ENCODE measurements at places on chromosomes 4 and X.

DNA sequence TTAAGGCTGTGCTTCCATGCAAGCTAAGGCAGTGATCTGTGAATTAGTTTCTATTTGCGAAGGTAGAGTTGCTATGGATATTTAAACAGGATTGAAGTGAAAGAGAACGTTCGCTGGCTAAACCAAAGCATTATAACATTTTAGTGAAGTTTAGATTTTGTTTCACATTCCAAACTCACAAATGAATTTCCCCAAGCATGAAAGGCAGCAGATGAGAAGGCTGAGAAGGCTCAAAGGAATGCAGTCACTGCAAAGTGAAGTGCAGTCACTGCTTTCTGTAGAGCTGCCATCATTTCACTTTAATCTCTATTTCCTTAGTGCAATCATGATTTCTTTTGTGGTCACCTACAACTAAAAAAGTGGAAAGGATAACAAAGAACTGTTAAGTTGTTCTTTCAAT, 334.7 kb upstream of the NR3C2 start:
- no peak for DNase-seq

- no peak for DNase-seq
Observed at GRCh38 chr4:125624951-125625350, 310.2 kb downstream of the FAT4 start.

DNA sequence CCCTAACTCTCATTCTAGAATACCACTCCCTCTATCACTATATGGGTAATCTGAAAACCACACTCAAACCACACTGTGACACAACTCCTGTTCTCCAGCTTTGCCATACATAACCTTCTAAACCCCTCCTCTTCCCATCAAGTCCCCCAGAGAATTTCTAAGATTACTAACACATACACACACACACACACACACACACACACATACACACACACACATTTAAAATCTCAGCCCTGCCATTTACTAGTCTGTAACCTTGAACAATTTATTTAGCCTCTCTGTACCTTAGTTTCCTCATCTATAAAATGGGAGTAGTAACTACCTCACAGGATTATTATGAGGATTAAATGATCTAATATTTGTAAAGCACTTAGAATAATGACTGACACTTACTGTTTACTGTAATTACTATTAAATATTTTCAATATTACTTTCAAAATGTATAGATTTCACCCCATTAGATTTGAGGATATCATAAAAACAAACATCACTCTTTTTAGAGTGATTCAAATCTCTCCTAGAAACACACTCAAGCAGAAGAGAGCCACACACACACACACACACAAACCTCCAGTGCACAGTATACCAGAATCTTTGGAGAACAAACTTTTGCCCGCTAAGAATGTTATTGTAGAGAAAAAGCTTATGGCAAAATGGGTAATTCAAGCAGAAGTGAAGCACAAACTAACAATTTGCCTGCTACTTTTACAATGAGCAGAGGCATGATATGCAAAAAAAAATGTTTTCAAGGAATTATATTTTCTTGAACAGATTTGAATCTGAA, 3.8 kb downstream of the ANKRD50 start:
- no peak for DNase-seq

GRCh38 chrX:67607466-67607865, 63.6 kb downstream of the AR start:
- DNase-seq: no peak

DNA sequence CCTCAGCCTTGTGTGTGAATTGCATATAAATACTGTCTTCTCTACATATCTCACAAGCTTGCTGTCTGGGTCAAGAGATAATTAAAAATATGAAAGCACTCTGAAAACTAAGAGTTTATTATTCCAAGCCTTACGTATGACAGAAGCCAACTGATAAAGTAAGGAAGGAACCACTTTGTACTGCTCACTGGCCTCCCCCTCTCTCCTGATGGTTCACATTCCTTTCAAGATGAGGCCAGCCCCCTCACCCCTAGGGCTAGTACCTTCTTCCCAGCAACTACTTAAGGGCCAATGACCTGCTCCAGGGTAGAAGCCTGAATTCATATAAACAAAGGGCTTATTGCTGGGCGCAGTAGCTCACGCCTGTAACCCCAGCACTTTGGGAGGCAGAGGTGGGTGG, 5.4 kb upstream of the SOWAHD start:
- DNase-seq: no peak

DNA sequence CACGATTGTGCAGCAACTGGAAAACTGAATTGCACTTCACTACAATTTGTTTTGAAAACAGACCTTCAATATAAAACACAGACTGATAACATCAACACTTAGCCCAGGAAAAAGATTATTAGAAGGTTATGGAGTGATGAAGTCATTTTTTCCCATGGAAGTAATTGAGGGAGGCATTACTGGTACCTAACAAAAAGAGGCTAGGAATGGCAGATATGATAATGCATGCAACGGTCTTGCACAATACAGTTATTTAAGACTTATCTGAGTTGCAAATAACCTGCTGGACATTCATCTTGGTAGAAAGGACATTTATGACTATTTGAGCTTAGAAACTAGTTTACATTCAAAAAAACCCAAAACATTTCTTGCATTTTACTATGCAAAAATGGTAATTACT, 1031.9 kb downstream of the FAT4 start:
- DNase-seq: no peak

GRCh38 chr4:155339588-155339987, 37.2 kb downstream of the MAP9 start:
- no peak for DNase-seq

GRCh38 chr4:4387531-4388310, 819 bp downstream of the NSG1 start:
- no peak for DNase-seq

DNA sequence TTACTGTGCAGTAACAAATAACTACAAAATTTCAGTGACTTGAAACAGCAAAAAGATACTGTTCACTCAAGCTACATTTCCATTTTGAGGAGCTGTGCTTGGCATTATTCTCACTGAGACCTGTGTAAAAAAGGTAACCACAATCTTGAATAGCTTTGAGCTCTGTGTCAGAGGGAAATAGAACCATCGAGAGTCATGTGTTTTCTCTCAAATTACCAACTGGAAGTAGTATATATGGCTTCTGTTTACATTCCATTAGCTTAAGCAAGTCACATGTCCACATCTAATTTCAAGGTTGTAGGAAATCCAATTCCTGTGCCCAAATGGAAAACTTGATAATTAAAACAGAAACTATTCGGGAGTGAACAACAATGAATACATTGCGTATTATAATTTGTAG, 82.9 kb upstream of the BANK1 start:
- no peak for DNase-seq

DNA sequence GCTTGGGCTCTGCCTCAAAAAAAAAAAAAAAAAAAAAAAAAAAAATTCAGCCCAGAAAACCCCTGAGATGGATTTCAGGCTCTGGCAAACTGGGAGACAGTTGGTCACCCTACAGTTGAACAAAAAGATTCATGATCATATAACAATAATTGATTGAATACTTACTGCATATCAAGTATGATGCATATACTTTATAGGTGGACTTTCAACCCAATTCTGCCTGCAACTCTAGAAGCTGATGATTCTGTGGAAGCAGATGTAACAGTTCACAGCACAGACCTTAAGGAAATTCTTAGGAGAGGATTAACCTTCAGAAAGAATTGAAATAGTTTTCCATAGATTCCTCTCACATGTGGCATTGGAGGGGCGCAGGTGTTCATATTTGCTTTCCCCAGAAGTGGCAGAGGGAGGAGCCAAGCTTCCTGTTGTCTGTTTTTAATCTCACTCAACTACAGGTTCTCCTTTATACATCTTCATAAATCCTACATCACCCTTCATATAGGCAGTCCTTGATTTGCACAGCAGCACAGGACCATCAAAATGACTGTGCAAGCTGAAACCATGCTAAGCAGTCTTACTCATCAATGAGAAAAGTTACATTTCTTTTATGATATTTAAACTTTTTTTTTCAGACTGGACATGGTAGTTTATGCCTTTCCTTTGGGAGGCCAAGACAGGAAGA, 149.4 kb upstream of the KLF3 start:
- DNase-seq: no peak

DNA sequence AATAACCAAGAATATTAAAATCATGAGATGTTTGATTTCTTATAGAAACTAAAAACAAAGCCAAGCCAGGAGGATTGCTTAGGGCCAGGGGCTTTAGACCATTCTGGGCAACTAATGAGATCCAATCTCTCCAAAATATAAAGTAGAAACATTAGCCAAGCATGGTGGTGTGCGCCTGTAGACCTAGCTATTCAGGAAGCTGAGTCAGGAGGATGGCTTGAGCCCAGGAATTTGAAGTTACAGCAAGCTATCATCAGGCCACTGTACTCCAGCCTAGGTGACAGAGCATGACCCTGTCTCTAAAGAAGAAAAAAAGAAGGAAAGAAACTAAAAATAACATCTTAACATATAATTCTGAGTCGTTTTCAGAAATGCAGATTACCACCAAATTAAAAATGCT, 96.7 kb downstream of the NAF1 start:
- DNase-seq: no peak

DNA sequence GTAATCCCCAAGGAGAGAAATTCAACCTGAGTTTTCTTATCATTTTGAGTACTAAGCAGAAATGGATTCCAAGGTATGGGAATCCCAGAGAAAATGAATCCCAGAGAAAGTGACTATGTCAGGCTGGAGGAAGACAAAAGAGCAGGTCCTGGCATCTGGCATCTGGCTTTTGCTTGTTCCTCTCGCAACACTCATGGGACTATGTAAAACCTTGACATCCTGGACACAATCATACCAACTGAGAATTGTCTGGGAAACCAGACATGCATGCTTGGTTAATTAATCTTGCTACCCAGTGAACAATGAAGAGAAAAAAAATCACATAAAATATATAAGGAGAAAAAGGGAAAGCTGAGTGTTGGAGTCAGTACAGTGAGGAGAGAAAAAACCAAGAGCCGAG, 12.9 kb downstream of the DCAF8L1 start:
- DNase-seq: no peak

DNA sequence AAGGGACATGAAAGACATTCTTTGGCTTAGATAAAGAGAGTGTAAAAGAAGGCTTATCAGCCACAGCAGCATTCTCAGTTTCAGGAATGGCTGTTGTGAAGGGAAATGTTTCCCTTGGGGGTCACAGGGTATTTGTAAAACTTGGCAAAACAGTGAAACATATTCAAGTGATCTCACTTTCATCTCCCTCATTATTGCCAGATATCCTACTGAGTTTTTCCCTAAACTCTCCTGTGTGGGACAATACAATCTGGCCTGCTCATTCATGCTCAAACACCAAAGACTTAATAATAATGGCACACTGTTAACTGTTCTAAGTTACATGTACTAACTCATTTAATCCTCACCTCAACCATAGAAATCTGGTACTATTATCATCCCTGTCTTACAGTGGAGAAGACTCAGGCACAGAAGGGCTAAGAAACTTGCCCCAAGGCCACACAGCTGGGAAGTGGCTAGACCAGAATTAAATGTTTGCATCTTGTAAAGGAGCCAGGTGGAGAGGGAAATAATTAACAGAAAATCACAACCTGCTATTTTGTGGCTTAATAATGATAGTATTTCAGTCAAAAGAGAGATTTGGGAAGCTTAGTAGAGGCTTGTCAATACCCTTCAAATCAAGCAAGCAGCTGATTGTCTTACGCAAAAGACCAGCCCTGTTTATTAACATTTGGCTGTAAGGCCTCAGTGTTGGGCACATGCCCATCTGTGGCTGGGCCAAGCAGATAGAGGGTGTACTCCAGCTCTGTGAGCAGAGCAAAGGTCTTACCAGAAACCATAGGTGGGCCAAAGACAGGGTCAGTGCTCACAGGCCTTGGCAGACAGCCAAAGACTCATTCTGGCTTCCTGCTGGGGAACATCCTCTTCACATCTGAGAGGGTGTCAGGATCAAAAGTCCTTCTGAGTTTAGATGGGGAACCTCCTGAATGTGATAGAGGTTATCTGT, 17.3 kb downstream of the SMPX start:
- DNase-seq: no peak

GRCh38 chrX:64975491-64975890, 759 bp downstream of the ZC4H2 start:
- no peak for DNase-seq

DNA sequence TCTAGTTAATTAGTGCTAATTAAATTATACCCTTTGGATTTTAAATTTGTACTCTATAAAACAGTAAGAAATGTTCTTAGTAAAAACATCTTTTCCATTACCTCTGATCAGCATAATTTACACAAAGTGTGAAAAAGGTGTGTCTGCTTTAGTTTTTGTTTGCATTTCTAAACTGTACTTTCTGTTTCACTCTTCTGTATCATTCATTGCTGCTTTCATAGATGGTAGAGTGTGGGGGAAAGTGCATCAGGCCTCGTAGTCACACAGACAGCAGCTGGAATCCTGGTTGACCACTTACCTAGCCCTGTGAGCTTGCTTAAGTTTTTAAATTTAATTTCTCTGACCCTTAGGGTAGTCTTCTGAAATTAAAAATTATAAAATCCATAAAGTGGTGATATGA, 275.4 kb upstream of the PITX2 start:
- no peak for DNase-seq

- no peak for DNase-seq
Observed at GRCh38 chr4:48649505-48649904, 130.6 kb downstream of the FRYL start.

GRCh38 chr4:147610686-147611085, 6.5 kb upstream of the TMEM184C start:
- DNase-seq: no peak

DNA sequence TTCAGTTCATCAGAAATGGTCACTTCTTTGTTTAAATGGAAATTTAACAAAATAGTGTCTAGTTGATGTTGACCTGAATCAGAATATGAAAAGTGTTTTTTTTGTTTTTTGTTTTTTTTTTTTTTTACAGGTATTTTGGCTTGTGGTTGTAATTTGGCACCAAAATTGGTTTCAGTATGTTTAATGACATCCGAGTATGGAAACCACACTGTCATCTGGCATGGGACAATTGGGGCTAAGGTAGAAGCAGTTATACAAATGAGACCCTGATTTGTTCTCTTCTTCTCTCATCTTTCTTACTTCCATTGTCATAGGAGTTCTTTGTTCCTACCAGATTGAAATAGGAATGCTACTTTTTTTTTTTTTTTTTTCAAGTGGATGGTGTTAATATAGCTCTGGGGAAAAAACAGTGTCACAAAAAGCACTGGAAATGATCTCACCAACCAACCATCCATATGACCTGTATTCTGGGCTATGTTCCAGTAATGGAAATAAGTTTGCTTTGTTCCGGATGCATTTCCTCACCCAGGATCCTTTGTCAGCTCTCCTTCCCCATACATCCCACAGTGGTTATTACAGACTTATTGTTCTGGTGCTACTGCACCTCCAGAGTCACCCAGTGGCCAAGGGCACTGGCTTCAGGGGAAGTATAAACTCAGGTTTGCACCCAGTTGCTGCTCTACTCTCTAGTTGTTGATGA, 95.8 kb downstream of the ATXN3L start:
- peak; percentile 79 for DNase-seq

DNA sequence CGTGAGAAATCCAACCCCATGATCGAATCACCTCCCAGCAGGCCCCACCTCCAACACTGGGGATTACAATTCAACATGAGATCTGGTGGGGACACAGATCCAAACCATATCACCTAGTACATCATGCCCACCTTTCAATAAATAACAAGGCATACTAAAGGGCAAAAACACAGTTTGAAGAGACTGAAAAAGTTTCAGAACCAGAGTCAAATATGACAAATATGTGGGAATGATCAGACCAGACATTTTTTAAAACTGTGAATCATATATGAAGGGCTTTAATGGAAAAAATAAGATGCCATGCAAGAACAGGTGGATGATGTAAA, 167.3 kb downstream of the CAMK2D start:
- no peak for DNase-seq
